ENCODE measurements at places on chromosomes 5 and 9.

DNA sequence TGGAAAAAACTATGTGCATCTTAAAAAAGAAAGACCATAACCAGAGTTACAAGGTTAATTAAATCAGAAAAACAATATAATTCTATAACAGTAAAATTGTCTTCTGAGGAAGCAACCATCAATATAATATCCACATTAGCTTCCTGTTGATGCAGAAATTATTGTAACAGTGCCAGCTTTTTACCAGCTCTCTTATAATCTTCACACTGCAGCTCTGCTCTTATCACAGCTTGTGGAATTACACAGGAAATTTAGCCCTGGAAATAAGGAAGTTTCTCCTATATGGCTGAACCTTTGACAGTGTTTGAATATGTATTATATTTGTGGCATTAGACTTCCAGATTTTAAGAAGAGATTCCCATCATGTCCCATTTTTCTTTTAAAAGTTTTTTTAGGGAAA, 49.1 kb upstream of the TEK start:
- no peaks in the 10 kb centered on the region for H3K4me1 ChIP-seq
- no peak overlapping the region for H3K4me3 ChIP-seq
- peaks cover 4% of the 10 kb centered on the region for H3K36me3 ChIP-seq
- no peak overlapping the region for H3K27ac ChIP-seq
- H3K27me3 ChIP-seq: no peaks in the 10 kb centered on the region

- no peaks in the 10 kb centered on the region for H3K36me3 ChIP-seq
- H3K4me1 ChIP-seq: no peaks in the 10 kb centered on the region
- no peak for DNase-seq
- no peak overlapping the region for H3K4me3 ChIP-seq
- H3K27me3 ChIP-seq: no peaks in the 10 kb centered on the region
- H3K27ac ChIP-seq: no peak overlapping the region
Observed at GRCh38 chr5:144469106-144469505, 298.4 kb downstream of the KCTD16 start.

DNA sequence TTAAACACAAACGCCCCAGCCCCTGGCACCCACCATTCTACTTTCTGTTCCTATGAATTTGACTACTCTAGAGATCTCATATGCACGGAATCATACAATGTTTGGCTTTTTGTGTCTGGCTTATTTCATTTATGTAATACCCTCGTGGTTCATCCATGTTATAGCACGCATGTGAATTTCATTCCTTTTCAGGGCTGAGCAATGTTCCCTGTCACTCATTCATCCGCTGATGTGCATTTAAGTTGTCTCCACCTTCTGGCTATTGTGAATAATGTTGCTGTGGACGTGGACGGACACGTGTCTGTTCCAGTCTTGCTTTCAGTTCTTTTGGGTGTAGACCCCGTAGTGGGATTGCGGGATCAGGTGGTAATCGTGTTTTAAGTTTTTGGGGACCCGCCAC, 79.9 kb upstream of the BARHL1 start:
- DNase-seq: no peak
- H3K4me3 ChIP-seq: no peak overlapping the region
- H3K36me3 ChIP-seq: no peaks in the 10 kb centered on the region

DNA sequence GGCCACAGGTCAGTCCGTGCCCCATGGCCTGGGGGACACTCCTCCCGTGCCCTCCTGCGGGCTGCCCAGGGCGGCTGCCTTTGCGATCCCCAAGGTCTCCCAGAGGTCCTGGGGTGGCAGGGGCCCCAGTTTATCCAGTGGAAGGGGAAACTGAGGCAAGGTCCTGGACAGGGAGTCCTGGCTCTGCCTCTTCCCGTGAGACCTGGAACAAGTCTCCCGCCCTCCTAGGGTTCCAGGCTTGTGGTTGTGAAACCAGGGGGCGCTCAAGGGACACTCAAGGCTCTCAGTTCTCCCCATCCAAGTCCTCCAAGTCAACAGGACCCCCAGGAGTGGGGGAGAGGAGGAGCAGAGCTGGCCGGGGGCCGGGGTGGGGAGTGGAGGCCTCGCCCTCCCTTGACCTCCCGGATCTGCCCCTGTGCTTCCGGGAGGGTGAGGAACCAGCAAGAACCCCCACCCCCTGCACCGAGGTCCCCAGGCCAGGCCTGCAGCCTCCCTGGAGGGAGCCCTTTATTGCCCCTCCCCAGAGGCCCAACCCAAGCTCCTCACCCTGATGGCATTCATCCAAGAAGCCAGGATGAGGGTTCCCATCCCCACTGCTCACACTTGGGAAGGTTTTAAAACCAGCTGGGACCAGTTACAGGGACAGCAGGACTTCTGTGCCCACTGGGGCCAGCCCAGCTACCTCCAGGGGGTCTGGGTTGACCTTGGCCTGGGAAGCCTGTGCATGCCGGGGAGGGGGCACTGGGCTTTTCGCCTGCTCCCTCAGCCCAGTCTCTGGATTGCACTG, 24.7 kb upstream of the TMEM250 start:
- H3K36me3 ChIP-seq: no peaks in the 10 kb centered on the region
- peak; percentile 12 for DNase-seq
- H3K27me3 ChIP-seq: no peaks in the 10 kb centered on the region
- H3K4me1 ChIP-seq: no peaks in the 10 kb centered on the region
- no peak overlapping the region for H3K27ac ChIP-seq

DNA sequence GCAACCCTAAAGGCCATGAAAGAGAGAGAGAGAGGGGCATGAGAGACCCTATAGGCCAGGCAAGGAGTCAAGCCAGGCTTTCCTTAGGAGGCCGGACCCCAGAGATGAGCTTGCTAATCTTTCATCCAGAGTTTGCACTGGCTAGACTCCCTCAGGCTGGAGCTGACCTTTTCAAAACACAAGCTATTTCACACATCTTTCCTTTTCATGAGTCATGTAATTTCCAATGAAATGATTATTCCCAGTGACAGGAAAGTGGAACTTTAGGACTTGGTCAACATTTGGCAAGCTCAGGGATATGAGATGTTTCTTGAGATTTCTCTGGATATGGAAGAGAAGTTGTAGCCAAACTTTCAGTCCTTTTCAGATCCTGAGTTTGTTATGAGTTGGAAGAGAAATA, 117.7 kb downstream of the TARS1 start:
- DNase-seq: no peak
- H3K27me3 ChIP-seq: no peaks in the 10 kb centered on the region
- H3K4me1 ChIP-seq: no peaks in the 10 kb centered on the region
- H3K4me3 ChIP-seq: no peak overlapping the region

GRCh38 chr9:76311537-76311936, 82.7 kb downstream of the RFK start:
- H3K4me1 ChIP-seq: no peaks in the 10 kb centered on the region
- no peaks in the 10 kb centered on the region for H3K36me3 ChIP-seq
- no peak overlapping the region for H3K4me3 ChIP-seq
- H3K27me3 ChIP-seq: no peaks in the 10 kb centered on the region
- DNase-seq: no peak

GRCh38 chr5:52015760-52016159, 632.5 kb downstream of the ISL1 start:
- H3K4me1 ChIP-seq: no peaks in the 10 kb centered on the region
- H3K27ac ChIP-seq: no peak overlapping the region
- H3K4me3 ChIP-seq: no peak overlapping the region
- no peaks in the 10 kb centered on the region for H3K36me3 ChIP-seq

DNA sequence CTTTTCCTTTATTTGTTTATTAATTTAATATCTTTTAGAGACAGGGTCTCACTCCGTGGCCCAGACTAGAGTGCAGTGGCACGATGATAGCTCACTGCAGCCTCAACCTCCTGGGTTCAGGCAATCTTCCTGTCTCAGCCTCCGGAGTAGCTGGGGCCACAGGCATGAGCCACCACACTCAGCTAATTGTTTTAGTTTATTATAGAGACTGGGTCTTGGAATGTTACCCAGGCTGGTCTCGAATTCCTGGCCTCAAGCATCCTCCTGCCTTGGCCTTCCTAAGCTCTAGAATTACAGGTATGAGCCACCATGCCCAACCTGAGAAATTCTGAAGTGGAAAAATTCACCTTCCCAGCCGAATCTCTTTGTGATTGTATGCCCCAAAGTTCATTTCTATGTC, 139.4 kb upstream of the SLC12A2 start:
- H3K4me1 ChIP-seq: no peaks in the 10 kb centered on the region
- H3K27me3 ChIP-seq: no peaks in the 10 kb centered on the region
- no peak for DNase-seq
- H3K4me3 ChIP-seq: no peak overlapping the region
- no peaks in the 10 kb centered on the region for H3K36me3 ChIP-seq

GRCh38 chr5:153658149-153658548, 167.7 kb downstream of the GRIA1 start:
- no peaks in the 10 kb centered on the region for H3K4me1 ChIP-seq
- H3K27me3 ChIP-seq: peaks cover 3% of the 10 kb centered on the region
- no peak for DNase-seq
- no peak overlapping the region for H3K4me3 ChIP-seq
- H3K36me3 ChIP-seq: no peaks in the 10 kb centered on the region

All from DND-41 (cell line).